ENCODE measurements at places on chromosomes 3 and 15.

GRCh38 chr3:16912400-16913263 lies 27.9 kb downstream of the PLCL2 start:
- no peak for DNase-seq

GRCh38 chr3:124404621-124405020 lies 325.6 kb upstream of the UMPS start:
- no peak for DNase-seq

- DNase-seq = no peak
Measured at GRCh38 chr3:106376016-106376570, 507.3 kb upstream of the CBLB start.

DNA sequence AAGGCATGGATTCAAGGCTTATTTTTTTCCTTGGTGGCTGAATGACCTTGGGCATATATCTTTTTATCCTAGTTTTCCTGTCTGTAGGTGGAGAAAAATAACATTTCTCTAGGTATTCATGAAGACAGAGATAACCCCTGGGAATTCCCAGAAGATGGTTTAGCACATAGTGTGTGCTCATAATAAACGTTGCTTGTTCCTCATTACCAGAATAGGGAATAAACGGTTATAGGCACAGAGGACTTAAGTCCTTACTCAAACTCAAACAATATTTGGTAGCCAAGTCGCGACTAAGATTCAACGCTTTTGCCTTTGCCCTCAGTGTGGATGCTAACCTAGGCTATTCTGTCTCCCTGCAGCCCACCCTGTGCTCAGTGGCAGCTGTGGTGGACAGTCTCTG lies 51.6 kb upstream of the MITF start:
- no peak for DNase-seq

GRCh38 chr3:122665226-122665786 lies 15.3 kb upstream of the PARP14 start:
- DNase-seq = no peak

- no peak for DNase-seq
Measured at GRCh38 chr3:114400371-114400770, 106.5 kb downstream of the TIGIT start.

GRCh38 chr3:64815789-64816188 lies 128.0 kb upstream of the ADAMTS9 start:
- peak; percentile 36 for DNase-seq

DNA sequence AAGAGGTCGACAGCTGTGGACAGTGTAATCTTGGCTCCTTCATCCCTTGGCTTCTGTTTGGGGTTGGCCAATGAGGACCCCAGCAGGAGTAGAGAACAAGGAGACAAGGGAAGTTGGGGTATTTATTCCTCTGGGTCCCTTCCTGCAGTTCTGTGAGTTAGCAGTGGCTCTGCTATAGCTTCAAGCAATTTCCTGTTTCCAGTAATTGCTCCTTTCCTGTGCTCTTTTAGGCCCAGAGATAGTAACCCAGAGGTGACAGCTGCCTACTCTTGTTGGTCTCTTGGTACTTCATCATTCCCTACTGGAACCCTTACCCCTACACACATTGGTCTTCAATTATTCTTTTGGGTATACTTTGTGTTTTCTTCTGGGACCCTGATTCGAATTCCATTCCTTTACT lies 92.9 kb downstream of the NR1D2 start:
- no peak for DNase-seq

- DNase-seq = peak; percentile 97
Measured at GRCh38 chr3:27677565-27677964, 44.6 kb downstream of the EOMES start.

- no peak for DNase-seq
Measured at GRCh38 chr3:159892171-159892795, 96.4 kb upstream of the IL12A start.

DNA sequence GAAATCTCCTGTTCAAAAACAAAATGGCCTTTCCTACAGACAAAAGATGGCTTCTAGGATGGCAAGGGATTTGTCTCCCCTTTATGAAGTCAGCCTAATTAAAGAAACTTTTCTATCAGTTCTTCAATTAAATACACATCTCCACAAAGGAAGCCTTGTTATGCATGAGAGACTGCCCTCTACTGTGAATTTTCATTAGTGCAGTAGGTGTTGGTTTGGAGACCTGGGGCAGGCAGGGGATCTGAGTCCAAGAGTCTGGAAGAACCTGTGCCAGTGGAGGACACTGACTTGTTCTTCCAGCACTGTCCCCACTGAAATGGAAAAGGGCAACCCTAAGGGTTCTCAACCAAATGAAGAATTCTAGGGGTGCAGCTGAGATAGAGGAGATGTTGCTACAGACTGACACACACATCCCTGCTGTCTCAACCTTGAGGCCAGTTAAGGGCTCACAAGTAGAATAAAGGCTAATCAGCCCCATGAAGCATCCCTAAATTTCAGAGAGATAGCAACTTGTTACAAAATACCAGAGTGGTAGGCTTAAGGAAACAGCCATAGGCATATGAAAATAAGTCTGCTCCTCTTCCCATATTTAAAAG lies 174.0 kb upstream of the PRICKLE2 start:
- peak; percentile 76 for DNase-seq

DNA sequence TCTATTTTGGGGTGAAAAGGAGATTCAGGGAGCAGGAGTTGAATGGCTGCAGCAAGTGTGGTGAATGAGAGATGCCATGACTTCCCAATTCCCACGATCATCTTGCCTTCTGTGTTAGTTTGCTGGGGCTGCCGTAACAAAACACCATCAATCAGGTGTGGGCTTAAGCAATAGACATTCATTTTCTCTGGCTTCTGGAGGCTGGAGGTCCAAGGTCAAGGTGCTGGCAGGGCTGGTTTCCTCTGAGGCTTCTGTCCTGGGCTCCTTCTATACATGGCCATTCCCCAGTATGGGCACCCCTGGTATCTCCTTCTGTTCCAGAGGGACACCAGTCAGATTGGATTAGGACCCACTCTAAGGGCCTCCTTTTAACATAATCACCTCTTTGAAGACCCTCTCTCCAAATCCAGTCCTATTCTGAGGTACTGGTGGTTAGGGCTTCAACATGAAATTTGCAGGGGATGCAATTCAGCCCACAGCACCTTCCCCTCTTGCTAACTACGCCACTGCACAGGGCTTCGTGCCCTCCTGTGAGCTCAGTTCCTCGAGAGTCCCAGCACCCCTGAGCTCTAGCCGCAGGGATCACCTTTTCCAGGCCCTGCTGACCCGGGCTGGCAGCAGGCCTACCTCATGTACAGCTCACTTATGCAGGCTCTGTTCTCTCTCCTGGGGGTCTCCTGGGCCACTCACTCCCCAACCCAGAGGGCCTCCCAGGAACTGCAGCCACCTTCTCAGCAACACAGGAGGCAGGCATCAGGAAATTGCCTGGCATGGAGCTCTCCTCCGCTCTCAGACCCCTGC lies 37.3 kb upstream of the SLC6A11 start:
- no peak for DNase-seq

DNA sequence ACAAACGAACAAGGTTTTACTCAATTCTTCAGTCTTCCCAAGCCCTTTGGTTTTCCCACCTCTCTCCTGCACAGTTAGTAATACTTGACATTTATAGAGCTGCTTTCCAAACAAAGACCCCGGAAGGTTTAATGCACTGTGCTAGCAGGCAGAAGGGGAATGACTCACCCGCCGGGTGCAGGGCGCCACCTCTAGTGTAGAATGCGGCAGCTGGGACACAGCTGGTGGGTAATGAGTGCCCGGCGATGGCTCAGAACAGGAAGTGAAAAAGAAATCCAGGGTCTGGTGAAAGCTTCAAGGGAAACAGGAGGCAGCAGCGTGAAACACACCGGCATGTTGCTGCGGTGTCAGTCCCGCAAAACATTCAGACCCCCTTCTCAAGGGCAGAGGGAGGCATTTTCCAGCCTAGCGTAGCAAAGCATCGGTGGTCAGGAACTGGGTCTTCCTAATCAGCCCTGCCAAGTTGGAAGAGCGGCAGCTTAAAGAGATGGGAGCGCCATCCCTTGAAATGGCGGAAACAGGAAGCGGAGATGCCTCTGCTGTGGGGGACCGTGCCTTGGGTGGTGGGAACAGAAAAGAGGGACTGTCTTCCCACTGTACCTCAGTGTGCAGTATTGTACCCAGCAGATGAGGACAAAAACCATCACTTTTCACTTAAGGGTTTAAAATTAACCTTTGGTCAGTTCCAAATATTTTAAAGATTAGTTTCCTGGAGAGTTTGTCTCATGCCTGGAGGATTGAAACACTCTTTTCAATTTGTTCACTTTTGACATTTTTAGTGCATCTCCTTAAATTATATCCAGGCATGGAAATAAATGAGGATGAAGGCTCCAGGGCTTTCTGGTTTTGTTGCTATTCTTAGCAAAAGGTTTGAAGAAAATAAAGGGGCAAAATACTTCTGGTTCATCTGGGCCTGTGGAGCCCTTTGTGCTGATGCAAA lies 160.7 kb upstream of the MCTP2 start:
- no peak for DNase-seq

DNA sequence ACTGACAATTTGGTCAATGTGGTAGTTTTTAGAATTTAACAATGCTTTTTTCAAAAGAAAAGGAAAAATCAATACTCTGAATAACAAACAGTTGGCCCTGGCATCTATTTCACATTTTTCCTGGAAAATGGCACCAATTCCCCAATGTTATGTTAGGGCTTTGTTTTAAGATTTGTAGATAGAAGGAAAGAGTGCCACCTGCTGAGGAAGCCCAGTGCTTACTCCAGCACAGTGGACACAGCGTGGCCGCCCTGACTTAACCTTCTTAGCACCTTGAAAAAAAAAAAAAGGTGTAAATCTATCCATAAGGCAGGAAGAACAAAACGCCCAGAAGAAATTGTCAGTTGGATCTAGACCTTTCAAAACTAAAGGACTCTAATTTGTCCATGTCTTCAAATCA lies 110.7 kb upstream of the CNTN4 start:
- DNase-seq = no peak

DNA sequence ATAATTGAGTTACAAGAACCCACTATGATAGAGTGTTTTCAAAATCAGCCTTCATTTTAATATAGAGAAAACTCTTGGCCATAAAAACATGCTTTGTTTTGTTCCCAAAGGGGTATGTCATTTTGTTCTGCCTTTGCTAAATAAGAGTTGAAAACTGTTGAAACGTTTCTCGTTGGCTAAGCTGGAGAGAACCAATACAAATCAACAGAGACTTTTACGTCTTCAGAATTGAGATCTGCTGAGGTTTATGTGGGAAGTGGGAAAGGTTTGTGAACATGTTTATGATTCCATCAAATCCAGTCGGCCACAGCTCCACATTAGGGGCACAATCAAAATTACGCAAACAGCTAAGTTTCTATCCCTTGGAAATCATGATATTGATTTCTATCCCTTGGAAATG lies 102.0 kb downstream of the IGF2BP2 start:
- no peak for DNase-seq

DNA sequence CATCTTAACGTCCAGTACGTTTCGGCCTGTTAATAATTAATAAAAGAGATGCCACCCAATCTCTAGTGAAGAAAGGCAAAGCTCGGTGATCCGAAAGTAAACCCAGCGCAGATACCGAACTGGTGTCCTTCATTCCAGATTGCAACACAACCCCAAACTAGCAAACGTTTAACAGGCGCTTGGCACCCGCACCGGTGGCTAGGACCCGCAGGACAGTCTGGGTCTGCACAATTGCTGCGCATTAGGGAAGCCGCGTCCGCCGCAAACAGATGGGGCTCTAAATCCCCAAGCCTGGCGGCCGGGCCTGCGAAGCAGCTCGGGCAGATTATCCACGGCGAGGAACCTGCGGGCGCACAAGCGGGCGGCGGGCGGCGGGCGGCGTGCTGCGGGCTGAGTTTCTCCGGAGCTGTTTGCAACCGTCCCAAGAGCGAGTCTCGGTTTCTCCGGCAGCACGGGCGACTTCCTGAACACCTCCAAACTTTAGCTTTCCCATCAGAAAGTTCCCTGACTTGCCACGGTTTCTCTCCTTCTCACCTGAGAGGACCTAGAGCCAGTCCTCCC lies 112.1 kb upstream of the ICE2 start:
- DNase-seq = peak; percentile 43

GRCh38 chr15:51450001-51450400 lies 108.5 kb downstream of the GLDN start:
- peak; percentile 63 for DNase-seq

DNA sequence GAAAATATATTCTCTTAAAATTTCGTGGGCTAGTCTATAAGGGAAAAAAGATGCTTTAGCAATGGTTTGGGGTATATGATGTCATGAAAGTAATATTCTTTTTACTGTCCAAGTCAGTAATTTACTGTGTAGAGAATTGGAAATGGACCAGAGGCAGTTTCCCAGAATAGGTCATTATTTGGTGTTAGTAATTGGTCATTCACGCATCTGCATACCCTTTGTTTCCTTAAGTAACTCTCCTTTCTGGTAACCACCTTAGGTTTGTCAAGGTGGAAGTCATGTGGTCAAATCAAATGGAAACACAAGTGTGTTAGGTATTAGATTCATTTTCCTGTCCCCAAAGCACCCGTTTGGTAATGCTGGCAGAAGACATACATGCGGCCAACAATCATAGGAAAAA lies 23.9 kb downstream of the FBXO22 start:
- no peak for DNase-seq

DNA sequence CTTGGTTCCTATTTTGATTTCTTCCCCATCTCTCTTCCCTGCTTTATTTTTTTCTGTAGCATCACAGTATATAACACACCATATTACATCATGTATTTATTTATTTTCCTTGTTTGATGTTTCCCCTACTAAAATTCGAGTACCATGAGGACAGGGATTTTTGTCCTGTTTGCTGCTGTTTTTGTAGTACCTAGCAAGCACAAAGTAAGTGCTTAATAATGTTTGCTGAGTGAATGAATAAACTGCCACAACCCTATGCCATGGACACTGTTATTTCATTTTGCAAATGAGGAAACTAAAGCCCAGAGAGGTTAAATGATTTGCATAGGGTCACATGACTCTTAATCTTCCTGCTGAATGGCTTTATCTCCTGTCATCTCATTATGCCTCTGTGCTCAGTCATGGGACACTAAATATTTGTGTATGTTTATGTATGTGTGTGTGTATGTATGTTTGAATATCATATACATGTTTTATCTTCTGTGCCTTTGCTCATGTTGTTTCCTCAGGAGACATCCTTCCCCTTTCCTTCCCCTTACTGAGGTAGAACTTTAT lies 26.1 kb upstream of the MGA start:
- DNase-seq = no peak

DNA sequence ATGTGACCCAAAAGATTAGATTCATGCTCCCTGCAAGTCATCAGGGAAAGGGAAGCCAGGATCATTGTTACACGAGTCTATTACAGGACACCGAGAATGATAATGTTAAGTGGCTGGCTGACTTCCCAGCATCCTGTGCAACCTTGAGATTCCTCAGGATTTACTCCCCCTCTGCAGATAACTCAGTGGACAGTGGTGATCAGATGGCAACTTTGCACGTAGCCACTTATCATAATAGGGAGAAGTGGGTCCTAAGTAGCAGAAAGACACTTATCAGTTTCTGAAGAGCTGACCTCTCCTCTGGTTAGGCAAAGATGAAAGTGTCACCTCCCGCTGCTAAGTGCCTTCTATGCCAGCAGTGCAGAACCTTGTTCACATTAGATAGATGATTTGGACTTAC lies 6.7 kb upstream of the TMPRSS7 start:
- DNase-seq = peak; percentile 15

DNA sequence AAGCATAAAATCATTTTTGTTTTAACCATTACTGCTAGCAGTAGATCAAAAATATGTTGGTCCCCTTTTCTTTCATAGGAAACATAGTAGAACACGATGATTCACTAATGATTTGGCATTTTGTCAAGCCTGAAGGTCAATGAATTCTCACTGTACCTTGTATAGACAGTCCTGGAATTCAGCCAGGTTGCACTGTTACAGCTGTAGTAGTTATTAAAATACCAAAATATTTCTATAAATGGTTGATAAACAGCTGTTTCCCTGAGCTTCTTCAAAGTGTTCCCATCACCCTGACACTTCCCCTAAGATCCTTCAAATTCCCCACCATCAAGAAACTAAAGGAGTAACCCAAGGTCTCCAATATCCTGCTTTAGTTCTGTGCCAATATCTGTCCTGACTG lies 200.9 kb downstream of the ATP8B4 start:
- DNase-seq = no peak
